ENCODE measurements at places on chromosomes 1 and 21.

DNA sequence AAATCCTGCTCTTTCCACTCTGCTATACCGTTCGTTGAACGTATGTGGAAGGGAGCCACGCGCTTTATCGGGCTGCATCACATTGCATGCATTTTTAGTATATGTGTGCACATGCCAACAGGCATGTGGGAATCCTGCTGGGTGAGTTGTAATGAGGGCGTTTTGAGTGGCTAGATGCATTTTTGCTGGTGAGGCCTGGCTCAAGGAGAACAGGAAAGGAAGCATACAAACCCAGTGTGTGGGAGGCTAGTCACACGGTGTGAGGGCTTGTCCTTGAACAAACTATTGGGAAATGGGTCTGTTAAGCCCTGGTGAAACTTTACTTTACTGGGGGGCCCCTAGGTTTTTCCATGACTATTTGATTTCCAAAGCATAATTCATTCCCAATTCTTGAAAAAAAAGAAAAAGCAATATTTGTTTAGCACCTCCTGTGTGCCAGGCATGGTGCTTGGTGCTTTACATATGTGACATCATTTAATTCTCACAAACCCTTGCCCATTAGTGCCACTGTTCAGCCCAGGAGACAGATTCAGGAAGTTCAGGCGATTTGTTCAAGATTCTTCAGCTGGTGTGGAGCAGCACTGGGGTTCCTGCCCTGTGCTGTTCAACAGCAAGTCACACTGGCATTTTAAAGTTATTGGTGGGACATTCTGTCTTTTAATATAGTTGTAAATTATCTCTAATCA is 25.6 kb upstream of the JUN start:
- no peak for DNase-seq

GRCh38 chr1:24528744-24529143 is 26.1 kb downstream of the RCAN3 start:
- DNase-seq = no peak

- no peak for DNase-seq
These were observed 9.9 kb downstream of the GIPC2 start for GRCh38 chr1:78055565-78056132.

DNA sequence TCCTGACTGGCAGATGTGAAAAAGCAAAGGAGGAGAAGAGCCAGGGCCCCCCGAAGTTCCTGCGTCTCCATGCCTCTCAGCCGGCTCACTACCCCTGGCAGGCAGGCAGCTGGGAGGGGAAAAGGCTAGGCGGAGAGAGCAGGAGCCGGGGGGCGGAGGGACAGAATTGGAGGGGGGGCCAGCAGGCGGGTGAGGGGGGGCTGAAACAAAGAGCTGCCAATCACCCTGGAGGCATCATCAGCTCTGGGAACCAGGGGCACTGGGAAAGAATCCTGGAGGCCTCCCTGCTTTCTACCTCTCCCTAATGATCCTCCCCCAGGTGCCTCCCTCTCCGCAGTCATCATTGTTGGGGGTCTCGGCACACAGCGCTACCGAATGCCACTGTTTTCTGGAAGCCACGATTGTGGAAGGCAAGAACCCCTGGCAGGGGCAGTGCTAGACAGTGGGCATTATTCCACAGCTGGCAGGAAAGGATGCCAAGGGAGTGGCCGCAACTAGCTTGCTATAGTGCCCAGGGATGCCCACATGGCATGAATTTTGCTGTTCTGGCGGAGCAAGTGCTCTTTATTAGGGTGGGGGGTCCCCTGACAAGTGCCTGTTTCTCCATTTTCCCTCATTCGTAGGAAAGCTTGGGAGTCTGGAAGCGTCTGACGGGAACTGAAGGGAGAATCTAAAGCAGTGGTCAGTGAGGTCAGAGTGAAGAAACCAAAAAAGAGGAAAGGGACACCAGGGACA is at the start of gene THBS3:
THBS3 (minus strand) TSS at position 92 of the 735 bp plus-strand sequence; CDS start at position 71, 21 bp downstream.
- DNase-seq = no peak

DNA sequence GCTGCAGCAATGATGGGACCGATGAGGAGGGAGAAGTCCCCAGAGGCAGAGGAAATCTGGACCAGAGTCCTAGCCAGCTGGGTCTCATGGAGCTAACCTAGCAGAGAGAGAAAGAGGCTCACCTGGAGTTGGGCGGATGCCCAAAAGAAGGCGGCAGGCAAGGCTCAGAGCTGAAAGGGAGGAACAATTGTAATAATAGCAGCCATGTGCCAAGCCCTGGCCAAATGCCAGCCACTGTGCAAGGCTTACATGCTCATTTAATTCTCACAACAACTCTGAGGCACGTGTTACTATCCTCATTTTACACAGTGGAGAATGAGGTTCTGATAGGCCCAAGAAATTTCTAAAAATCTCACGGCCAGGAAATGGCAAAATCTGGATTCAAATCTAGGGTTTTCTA is 50.0 kb upstream of the ZNF648 start:
- no peak for DNase-seq

- DNase-seq = peak; percentile 62
These were observed 681 bp downstream of the B4GALT2 start for GRCh38 chr1:43979528-43980254.

- no peak for DNase-seq
These were observed 15.7 kb upstream of the A3GALT2 start for GRCh38 chr1:33336580-33336979.

GRCh38 chr1:159951551-159951950 is 2.5 kb downstream of the SLAMF9 start:
- DNase-seq = no peak

DNA sequence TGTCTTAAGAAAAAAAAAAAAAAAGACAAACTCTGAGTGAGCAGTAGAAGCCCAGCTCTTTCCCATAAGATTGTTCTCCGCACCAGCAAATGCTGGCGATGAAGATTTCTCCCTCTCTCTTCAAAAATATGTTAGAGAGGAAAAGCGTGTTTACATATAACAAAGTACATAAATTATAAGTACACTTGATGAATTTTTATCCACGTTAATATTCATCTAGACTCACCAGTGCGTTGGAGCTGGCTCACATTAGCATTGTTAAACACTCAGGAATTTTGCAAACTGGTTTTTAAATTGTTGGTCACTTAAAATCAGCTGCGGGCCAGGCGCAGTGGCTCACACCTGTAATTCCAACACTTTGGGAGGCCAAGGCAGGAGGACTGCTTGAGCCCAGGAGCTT is 56.0 kb downstream of the RUNX3 start:
- DNase-seq = no peak

DNA sequence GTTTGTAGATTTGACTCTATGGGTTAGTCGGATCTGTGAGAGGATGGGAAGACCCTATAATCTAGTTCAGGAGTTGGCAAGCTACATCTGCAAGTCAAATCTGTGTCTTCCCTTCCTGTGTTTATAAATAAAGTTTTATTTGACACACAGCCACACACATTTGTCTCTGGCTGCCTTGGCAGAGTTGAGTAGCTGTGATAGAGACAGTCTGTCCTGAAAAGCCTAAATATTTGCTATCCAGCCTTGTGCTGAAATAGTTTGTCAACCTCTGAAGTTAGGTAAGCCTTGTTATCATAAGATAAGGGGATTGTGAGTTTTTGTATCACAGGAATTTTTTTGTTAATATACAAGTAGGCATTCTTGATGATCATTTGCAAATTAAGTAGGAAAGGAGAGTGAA is 136.8 kb downstream of the NOS1AP start:
- DNase-seq = no peak

DNA sequence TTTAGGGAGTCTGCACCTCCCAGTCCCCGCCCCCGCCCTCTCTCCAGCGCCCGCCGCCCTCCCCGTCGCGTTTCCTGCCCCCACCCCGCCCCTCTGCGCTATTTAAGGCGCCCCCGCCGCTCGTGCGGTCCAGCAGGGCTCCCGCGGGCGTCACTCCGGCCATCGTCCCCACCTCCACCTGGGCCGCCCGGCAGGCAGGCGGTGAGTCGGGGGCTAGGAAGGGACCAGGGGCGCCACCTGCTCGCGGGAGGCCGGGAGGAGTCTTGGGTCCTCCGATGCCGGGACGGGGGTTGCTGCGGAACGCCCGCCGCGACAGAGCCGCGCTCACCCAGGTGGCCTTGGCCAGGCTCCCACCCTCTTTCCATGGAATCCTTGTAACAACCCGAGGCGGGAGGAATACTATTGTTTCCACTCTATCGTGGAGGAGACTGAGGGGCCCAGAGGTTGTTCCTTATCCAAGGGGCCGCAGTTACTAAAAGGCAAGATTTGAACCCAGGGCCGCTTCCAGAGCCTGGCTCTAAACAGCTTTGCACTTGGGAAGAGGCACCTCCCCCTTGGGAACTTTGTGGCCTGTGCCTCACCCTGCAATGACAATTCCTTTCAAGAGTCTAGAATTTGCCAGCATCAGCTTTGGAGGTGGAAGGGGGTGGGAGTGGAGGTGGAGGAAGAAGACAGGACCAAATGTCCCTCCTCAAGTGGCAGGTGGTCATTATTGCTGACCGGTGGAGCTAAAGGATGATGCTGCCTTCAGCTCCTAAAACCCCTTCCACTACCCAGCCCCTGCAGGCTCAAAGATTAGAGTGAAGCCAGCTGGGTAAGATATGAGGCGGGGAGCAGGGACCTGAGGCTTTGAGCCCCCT is at the start of gene GJA4:
GJA4 (plus strand) TSS at position 132 of the 860 bp plus-strand sequence. CDS start 1,215 bp downstream, outside the sequence.
- no peak for DNase-seq

- no peak for DNase-seq
These were observed 58.6 kb downstream of the IL23R start for GRCh38 chr1:67224856-67225255.

GRCh38 chr1:243496187-243496646 is 240.4 kb downstream of the SDCCAG8 start:
- DNase-seq = no peak

- DNase-seq = no peak
These were observed 67.6 kb downstream of the DPYD start for GRCh38 chr1:97853221-97853620.

DNA sequence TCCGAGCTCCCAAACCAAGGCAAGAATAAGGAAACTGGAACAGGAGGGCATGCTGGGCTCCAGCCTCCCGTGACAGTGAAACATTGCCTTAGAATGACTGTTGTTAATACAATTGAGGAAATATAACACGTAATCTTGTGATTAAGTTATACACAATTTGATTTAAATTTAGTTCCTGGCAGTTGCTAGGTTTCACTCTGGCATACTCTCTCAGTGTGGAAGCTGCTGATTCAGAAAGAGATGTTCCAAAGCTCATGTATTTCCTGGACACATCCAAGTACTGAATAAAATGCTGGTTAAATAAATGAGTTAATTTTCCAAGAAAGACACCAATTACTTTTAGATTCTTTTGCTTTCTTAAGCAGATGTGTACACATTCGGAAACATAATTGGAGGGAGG is 176.1 kb downstream of the GRIK1 start:
- no peak for DNase-seq

DNA sequence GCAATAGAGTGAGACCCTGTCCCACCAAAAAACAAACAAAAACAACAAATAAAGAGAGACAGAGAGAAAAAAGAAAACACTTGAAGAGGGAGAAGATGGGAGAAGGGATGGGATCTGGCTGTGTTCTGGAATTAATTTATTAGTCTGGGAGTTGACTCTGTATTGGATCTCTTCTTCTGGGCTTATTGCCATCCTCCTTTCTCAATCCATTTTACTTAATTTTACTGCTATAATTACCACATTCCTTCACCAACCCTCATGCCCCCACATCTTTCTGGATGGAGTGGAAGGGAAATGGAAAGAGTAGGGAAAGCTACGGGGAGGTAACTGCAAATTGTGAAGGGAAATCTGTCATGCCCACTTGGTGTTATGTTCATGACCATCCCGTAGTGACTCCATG is 42.9 kb downstream of the FMN2 start:
- DNase-seq = no peak
